IMR-90 (cell line): ENCODE measurements at places on chromosomes 2 and 18. TPM values are rescaled to one million over a fixed set of nuclear protein-coding genes. Genes with fewer than 3 reads are reported as not detected.

DNA sequence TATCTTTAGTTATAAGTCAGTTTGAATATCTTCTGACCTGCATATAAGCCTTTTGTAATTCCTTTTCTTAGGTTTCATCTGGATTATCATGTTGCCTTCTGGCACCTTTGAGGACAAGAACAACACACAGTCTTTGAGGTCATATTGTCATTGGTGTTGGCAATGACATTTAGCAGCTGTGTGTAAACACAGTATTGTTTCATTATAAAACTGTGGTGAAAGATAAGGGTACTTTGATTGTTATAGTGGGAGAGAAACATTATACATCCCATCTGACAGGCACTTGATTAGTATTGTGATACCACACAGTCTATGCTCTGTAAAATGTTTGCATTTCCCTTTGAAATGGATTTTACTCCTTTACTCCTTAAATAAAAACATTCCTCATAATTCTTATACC lies 313.5 kb downstream of the RPRM start:
- no peak overlapping the region for H3K4me3 ChIP-seq
- H3K4me1 ChIP-seq, result no peaks in the 10 kb centered on the region
- no peak overlapping the region for H3K27ac ChIP-seq

DNA sequence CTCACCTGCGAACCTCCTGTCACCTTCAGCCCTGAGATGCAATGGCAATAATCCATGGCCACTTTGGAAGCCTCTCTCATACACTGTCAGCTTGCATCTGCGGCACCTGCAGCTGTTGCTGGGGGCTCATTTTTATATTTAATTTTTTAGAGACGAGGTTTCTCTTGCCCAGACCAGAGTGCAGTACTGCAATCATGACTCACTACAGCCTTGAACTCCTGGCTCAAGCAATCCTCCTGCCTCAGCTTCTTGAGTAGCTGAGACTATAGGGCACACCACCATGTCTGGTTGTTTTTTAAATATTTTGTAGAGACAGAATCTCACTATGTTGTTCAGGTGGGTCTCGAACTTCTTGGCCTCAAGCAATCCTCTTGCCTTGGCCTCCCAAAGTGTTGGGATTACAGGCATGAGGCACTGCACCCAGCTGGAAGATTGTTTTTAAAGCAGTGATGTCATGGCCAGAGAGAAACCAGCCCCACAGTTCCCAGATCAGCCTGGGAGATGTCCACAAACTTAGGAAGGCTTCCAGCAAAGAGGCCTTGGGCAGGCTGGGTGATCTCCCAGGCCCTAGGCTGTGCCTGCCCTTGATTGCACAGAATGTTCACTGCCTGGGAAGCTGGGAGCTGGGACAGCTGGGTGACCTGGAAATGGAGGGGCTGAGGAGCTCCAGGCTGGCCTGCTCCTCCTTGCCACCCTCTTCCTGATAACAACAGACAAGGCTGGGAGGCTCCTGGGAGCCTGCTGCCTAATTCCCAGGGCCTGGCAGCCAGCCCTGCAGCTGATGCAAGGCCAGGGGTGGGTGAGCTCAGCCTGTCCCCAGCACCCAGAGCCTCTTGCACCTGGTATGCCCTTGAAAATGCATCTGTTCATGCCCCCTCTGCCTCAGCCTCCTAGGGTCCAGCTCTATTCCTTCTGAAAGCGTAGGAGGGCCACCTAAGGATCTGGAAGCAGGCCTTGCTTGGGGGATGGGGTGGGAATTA lies 27.1 kb downstream of the SH2D6 start:
- H3K36me3 ChIP-seq, result no peaks in the 10 kb centered on the region
- H3K4me3 ChIP-seq, result no peak overlapping the region
- DNase-seq, result peak; percentile 84
- H3K4me1 ChIP-seq, result peaks cover 24% of the 10 kb centered on the region
- H3K27me3 ChIP-seq, result no peaks in the 10 kb centered on the region

The KIAA1328 gene
- total RNA-seq, result 7.0 and 7.2 TPM in 2 replicates

The PLCL1 gene
- 0.18 and 0.56 TPM in 2 replicates for total RNA-seq

The NDUFV2 gene
- 106 and 115 TPM in 2 replicates for total RNA-seq

DNA sequence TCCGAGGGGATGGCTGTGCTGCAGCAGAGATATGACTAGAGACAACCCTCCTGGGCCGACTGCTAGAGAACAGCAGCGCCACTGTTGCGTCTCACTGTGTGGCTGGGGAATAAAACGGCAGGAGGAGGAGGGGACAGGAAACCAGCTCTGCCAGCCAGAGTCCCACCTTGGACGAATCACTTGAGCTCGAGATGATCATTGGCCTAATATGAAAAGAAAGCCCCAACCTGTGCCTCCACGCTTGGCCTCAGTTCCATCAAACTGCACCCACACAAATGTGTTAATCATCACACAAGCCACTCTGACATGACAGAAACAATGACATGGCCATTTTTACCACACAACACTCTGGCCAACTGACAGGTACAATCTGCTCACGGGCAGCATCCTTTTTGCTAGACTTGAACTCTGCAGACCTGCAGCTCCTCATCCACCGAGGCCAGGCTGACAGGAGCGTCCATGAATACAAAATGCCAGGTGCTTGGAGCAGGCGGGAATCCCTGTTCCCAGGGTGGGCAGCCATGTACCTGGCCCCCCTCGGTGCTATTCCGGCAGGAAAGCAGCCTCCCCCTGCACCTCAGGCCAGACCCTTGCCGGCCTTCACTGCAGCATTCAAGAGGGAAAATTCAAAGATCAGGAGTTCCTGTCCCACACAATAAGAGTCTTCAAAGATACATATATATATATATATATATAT lies 52.3 kb downstream of the PARD6G start:
- H3K27me3 ChIP-seq, result no peaks in the 10 kb centered on the region
- H3K4me1 ChIP-seq, result peaks cover 8% of the 10 kb centered on the region
- no peak for DNase-seq
- H3K27ac ChIP-seq, result no peak overlapping the region

The PAX3 gene
- total RNA-seq, result not detected in 2 replicates
